ENCODE measurements at places on chromosomes 6 and 20.
A peak's percentile ranks its signal among the peaks of the same experiment; 100 is the strongest.

DNA sequence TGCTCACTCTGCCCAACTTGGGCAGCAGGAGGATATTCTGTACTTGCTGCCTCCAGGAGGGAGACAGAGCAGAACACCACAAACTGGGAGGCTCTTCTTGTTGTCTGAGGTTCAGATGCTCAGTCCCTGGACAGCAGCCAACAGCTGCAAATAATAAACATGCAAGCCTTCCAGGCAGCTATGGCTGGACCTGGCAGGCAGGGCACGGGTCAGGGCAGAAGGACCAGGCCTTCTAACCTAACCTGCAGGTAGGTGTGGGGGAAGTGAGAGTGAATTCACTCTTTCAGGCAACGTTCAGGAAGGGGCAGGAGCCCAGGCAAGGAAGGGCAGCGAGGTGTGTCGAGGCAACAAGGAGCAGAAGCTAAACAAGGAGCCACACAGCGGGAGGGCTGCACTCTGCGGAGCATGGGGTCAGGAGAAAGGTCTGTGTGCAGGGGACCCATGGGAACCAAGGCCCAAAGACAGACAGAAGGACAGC lies 31.5 kb downstream of the NINL start:
- DNase-seq: no peak

GRCh38 chr6:112409311-112409710 lies 62.2 kb downstream of the RFPL4B start:
- no peak for DNase-seq

- no peak for DNase-seq
Observed at GRCh38 chr6:118860363-118860762, 33.6 kb upstream of the ASF1A start.

- no peak for DNase-seq
Observed at GRCh38 chr20:40176098-40176841, 512.8 kb downstream of the MAFB start.

GRCh38 chr6:109794201-109794923 lies 103.3 kb downstream of the FIG4 start:
- no peak for DNase-seq

GRCh38 chr20:14918976-14919375 lies 581.6 kb upstream of the FLRT3 start:
- DNase-seq: no peak

GRCh38 chr20:39123185-39123557 lies 161.0 kb downstream of the DHX35 start:
- no peak for DNase-seq

GRCh38 chr20:36462440-36463211 lies 78.7 kb upstream of the MYL9 start:
- no peak for DNase-seq

- DNase-seq: no peak
Observed at GRCh38 chr6:107658920-107659865, 164.9 kb downstream of the SCML4 start.

DNA sequence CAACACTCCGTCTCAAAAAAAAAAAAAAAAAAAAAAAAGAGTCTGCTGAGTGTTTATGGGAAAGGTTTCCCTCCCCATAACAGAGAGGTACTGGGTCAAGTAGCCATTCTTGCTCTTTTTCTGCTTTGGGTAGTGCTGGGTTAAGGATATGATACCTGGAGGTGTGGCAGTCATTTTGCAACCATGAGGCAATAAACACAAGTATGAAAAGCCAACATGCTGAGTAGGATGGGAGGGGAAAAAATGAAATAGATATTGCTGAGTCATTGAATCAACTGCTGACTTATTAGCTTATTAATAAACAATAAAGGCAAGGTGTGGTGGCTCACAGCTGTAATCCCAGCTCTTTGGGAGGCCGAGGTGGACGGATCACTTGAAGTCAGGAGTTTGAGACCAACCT lies 2.3 kb upstream of the TOMM34 start:
- DNase-seq: no peak

GRCh38 chr6:19892260-19892659 lies 55.1 kb downstream of the ID4 start:
- DNase-seq: no peak

- DNase-seq: no peak
Observed at GRCh38 chr6:1667012-1667804, 57.5 kb downstream of the FOXC1 start.

DNA sequence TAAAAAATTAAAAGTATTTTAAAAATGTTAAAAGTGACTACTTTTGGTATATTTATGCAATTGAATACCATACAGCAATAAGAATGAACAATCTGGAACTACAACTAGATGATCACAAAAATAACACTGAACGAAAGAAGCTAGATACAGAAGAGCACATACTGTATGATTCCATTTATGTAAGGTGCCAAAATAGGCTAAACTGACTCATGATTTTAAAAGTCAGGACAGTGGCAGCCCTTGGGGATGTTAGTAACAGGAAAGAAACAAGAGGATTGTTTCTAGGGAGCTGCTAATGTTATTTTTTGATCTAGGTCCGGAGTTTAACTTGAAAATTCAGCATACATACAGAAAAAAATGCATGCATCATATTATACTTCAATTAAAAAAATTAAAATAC lies 42.3 kb downstream of the KIF13A start:
- no peak for DNase-seq

DNA sequence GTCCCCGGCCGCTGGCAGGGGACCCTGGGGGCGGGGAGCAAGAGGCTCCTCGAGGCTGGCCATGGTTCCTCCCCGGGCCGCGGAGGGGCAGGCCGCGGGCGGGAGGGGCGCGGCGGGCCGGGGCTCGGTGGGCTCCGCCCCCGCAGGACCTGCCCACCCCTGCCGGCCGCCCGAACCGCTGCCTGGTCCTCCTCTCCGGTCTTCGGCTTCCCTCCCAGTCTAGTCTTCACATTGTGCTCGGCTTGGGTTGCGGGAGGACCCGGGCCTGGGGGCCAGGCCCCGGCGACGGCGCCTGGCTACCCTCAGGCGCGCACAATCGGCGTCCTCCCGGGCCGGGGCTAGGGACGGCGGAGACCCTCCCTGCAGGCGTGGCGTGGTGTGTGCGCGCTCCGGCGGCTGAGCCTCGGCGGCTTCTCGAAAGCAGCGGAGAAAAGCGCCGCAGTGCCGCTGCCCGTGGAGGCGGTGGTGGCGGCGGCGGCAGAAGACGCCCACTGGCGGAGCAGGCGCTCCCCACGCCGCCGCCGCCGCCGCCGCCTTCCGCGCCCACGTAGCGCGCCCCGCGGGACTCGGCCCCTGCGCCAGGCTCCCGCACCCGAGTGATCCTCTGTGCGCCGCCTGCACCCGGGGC lies at the start of gene PDE10A:
Gene PDE10A (minus strand): TSS at position 493 of the 628 bp plus-strand sequence. CDS start 430 bp downstream, at position 63.
- no peak for DNase-seq

DNA sequence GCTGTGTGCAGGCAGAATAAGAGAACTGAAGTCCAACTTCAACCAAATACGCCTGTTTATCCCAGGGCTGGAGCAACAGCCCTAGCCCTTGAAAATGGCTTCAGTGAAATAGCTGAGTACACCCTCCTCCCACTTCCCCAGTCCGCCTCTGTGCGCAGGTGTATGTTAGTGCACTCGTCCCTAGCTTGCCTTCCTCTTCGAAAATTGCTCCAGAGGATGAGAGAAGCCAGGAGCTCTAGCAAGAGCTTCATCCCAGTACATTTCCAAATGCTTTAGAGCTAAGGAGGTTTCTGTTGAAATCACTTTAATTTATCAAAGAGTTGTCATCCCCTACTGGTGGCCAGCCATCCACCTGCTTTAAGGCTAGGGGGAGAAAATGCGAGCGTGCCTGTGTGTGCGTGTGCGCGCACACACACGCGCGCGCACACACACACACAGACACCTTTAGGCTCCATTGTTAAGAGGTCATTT lies 5.4 kb upstream of the POU3F2 start:
- no peak for DNase-seq

DNA sequence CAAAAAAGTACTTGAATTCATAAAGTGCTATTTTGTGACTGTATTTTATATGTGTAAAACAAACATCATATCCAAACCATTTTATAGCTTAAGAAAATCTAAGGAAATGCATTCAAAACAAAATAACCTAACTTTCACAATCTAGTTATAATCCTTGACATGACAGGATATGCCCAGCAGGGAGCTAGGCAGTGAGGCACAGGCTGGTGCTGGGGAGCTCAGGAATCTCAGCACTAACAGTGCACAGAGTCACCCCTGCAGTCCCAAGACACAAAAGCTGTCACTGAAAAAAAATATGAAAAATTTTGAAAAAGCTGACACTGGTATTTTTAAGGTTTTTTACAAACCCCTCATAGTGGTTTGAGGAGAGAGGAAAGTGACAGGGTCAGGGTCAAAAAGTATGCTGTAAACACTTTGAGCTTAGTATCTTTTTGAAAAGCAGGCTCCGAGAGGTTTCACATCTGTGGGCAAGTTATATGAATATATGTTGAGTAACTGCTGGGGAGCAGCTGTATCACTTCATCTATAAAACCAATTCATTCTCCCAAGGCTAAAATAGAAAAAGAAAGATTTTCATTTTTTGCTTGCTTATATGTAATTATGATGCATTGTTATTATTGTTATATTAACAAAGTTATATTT lies 24.1 kb downstream of the LGSN start:
- no peak for DNase-seq

DNA sequence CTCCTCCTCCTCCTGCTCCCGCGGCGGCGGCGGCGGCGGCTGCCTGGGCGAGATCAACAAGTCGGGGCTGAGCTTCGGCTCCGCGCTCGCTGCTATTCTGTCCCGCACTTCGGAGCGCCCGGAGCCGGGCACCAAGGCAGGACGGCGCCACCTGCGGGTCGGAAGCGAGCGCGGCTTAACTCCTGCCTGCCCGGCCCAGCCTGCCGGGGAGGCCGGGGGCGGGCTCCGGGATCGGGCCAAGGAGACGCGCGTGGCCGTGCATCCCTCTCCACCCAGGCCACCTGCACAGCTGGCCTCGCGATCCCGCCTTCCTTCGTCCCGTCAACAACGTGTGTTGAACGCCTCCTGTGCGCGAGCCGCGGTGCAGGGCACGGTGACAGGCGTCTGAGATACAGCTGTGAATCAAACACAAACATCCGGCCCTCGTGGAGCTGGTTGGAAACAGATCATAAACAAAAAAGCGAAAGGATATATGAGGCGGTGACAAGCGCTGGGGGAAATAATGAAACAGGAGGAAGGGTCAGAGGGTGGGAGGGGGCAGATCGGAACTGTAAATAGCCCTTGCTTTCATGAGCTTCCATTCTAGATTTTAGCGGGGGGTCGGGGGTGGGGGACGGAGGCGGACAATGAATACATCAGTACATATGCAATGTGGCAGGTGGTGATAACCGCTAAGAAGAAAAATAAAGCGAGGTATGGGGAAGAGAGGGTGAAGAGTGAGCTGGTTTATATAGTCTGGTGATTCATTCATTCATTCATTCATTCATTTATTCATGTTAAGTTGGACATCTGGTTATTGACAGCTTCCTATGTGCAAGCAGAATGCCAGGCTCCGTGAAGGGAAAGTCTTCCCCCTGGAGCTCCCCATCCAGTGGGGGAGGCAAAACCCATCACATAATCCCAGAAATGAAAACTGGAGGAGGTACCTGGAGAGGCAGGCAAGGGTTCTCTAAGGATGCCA lies 2.0 kb upstream of the KCNB1 start:
- peak; percentile 18 for DNase-seq

- no peak for DNase-seq
Observed at GRCh38 chr6:2478200-2478599, 232.8 kb upstream of the GMDS start.

DNA sequence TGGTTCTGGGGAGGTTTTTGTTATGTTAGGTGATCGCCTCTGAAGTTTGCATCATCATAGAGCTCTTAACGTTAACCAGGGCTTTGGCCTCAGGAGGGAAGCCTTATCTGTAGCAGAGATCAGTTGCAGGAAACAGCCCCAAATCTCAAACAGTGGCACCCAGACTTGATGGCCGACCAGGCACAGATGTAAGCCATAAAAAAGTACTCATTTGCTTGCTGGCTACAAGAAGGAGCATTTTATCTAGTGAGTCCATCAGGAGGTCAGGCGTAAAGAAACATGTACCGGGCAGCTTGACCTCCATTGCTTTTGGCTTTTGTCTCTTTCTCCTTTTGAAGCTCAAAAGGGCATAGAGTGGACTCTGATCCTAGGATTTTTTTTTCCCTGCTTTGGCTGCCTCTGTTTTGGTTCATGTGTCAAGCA lies 122.3 kb downstream of the CCDC170 start:
- no peak for DNase-seq

- DNase-seq: no peak
Observed at GRCh38 chr6:121408321-121408720, 27.1 kb upstream of the GJA1 start.

DNA sequence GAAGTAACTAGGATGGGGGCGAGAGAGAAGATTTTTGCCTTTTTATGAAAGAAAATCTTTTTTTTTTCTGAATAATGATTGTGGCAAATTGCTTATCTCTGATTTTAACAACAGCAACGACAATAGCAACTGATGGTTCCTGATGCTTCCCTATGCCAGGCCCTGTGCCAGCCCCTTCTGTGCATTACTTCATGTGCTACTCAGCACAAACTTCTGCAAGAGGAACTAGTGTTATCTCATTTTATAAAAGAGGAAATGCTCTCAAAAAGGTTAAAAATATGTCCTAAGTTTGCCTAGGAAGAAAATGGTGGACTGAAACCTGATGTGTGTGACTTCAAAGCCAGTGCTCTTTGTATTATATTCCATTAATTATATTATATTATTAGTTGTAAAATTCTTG lies 74.0 kb upstream of the RALGAPA2 start:
- DNase-seq: no peak

DNA sequence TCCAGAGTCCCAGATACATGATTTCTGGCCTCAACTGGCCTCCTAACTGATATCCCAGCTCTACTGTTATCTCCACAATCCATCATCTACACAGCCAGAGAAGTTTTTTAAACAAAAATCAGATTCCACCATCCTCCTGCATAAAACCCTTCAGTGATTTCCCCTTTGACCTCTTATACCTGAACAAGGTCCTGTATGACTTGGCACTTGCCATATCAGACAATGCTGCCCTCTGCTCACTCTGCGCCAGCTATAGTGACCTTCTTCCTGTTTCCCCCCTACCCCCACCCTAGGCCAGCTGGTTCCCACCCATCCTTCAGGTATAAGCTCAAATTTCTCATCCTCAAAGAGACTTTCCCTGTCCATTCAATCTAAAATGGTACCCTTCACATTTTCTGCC lies 322.2 kb downstream of the PKHD1 start:
- no peak for DNase-seq

- DNase-seq: no peak
Observed at GRCh38 chr20:46833360-46833759, 61.3 kb upstream of the EYA2 start.

GRCh38 chr6:10401632-10402223 lies 13.1 kb downstream of the TFAP2A start:
- DNase-seq: no peak

GRCh38 chr20:653590-654416 lies 803 bp upstream of the SRXN1 start:
- DNase-seq: no peak

- no peak for DNase-seq
Observed at GRCh38 chr6:11609324-11610071, 71.9 kb downstream of the TMEM170B start.

GRCh38 chr6:52522655-52523054 lies 54.2 kb downstream of the TRAM2 start:
- DNase-seq: no peak

Data from activated T-helper 1 cell treated with Interleukin-2 at 50 U/mL for 16 hours (primary cell).